Ammon's horn (tissue), 1 donor: ENCODE measurements at places on chromosomes 7 and 10.

DNA sequence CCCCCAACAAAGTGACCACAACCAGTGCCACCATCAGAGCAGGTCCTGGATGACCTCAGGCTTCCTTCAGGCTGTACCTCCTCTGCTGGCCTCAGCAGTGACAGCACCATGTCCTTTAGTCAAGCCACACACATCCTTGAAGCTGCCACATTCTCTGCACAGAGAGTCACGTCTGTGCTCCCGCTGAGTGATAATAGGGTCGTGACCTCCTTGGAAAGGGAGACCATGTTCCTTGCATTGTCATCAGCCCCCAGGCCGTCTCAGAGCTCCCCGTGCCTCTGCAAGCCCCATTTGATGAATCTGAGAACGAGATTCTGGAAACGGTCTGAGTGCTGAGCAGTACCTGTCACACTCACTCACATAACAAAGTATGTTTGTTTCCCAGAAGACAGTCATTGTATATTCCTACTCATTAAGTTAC lies 106.5 kb upstream of the PRR15 start:
- no peak for DNase-seq

DNA sequence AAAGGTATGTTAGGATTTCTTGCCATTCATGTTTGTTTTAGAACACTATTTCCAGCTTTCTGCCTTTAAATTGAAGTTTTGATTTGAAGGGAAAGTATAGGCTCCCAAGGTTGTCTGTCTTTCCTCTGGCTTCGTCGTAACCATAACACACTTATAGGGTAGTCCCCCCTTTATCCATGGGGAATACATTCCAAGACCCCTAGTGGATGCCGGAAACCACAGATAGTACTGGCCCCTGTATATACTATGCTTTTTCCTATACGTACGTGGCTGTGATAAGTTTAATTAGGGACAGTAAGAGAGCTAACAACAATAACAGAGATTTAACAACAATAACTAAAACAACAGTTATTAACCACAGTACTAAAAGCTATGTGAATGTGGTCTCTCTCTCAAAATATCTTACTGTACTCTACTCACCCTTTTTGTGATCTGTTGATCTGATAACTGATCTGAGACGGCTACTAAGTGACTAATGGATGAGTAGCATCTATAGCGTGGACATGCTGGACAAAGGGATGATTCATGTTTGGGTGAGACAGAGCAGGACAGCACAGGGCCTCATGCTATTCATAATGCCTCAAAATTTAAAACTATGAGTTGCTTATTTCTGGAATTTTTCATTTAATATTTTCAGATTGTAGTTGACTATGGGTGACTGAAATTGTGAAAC lies 273.1 kb downstream of the AUTS2 start:
- no peak for DNase-seq

DNA sequence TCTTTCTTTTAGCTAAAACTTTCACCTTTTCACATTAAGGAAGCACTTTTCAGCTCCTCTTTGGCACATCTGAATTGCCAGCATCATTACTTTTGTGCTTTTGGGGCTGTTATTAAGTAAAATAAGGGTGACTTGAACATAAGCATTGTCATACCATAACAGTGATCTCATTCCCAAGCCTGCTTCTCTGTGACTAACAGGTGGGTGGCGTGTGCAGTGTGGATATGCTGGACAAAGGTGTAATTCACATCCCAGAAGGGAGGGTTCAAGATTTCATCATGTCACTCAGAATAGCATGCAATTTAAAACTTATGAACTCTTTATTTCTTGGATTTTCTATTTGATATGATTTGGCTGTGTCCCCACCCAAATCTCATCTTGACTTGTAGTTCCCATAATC lies 517.4 kb upstream of the MKI67 start:
- DNase-seq: no peak

DNA sequence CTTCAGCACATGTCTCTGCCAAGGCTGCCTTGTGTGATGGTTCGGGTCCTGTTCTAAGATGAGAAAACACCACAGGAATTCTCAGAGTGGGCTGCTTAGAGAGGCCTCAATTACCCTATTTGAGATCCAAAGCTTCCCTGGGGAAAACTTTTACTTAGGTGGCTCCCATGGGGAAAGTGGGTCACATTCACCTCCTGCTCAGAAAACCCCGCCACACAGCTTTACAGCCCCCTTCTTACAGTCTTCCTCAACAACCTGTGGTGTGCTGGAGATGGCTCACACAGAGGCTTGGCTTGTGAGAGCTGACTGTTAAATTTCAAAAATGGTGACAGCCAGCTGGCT lies 36.6 kb upstream of the KCNIP2 start:
- no peak for DNase-seq

GRCh38 chr7:114151777-114152176 lies 233.0 kb upstream of the PPP1R3A start:
- no peak for DNase-seq

DNA sequence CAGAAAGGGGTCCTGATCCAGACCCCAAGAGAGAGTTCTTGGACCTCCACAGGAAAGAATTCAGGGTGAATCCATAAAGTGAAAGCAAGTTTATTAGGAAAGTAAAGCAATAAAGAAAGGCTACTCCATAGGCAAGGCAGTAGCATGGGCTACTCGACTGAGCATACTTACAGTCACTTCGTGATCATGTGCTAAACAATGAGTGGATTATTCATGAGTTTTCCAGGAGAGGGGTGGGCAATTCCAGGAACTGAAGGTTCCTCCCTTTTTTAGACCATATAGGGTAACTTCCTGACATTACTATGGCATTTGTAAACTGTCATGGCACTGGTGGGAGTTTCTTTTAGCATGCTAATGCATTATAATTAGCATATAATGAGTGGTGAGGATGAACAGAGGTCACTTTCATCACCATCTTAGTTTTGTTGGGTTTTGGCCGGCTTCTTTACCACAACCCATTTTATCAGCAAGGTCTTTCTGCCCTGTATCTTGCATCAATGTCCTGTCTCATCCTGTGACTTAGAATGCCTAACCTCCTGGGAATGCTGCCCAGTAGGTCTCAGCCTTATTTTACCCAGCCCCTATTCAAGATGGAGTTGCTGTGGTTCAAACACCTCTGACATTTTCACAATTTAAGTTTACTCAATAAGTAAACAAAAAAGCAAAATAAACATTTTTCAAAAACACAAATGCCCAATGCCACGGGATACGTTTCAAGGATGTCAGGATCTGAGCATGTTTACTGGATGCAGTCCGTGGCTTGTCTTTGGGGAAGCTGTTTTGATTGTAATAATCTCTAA lies 37.0 kb downstream of the ALOX5 start:
- DNase-seq: no peak

DNA sequence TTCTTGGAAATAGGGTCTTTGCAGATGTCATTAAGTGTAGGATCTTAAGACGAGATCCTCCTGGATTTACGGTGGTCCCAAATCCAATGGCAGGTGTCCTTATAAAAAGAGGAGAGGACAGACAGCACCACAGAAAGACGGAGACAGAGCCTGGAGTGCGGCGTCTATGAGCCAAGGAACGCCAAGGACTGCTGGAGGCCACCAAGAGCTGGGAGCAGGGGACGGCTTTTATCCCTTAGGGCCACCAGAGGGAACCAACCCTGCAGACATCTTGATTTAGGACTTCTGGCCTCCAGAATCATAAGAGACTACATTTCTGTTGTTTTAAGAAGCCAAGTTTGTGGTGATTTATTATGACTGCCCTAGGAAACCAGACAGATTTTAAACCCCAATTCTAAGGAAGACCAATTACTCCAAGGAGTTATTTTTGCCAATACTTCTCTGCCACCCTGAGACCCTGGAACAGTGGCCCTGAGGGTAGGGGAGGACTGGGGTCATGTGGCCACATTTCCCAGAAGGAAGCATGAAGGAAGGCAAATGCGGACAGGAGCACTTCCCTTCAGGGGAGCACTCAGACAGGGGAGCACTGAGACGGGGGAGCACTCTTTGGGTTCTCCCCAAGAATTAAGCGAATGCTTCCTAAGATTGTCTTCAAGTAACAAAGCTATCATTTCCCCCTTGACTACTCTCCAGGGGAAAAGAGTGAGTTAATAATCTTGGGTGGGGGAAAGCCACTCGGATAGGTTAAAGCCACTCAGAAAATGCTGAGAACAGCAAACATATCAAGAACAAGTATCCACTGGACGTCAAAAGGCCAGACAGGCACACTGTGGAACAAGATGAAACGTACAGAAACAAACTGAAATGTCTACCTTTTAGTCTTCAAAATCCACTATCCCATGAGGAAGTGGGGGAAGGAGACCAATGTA lies 67.5 kb downstream of the CHST15 start:
- no peak for DNase-seq

- no peak for DNase-seq
Observed at GRCh38 chr7:83306502-83306901, 143.8 kb upstream of the PCLO start.

GRCh38 chr7:28200598-28200997 lies 20.0 kb upstream of the JAZF1 start:
- DNase-seq: no peak

- DNase-seq: no peak
Observed at GRCh38 chr10:111209692-111210091, 132.9 kb downstream of the ADRA2A start.

- no peak for DNase-seq
Observed at GRCh38 chr10:18666810-18667209, 7.6 kb downstream of the ARL5B start.

GRCh38 chr7:66306243-66306642 lies 101.1 kb downstream of the TPST1 start:
- no peak for DNase-seq
